Stimulated activated CD8-positive, alpha-beta memory T cell treated with anti-CD3 and anti-CD28 coated beads, Interleukin-15, amount 100 ng/mL, for 4 hours (primary cell): ENCODE measurements at places on chromosomes 7 and 10.

- no peak for DNase-seq
Measured at GRCh38 chr7:104855861-104856260, 158.1 kb upstream of the KMT2E start.

GRCh38 chr10:103280506-103280905, 3.6 kb downstream of the INA start:
- no peak for DNase-seq

- no peak for DNase-seq
Measured at GRCh38 chr10:69847458-69847857, 45.8 kb downstream of the COL13A1 start.

GRCh38 chr10:131658476-131659110, 242.2 kb upstream of the PPP2R2D start:
- DNase-seq: no peak

GRCh38 chr10:9357471-9357870, 1303.0 kb downstream of the GATA3 start:
- DNase-seq: no peak

- DNase-seq: no peak
Measured at GRCh38 chr10:72784551-72785351, 92.8 kb downstream of the MCU start.

DNA sequence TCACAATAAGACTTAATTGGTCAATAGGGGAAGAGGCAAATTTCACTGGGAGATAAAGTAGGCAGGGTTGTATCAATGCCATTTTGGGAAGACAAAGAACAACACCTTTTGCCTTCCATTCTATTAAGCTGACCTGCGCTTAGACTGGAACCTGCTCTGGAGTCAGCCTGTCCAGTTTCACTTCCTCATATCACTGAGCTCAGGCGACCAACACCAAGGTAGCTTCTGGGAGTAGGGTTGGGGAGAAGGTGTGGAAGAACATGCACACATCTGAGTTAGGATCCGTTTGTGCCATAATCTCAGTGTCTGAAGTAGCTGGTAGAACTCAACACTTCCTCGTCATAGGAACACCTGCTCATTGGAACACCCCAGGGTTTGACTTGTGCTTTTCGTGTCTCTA, 527.4 kb upstream of the IGFBP3 start:
- no peak for DNase-seq

- no peak for DNase-seq
Measured at GRCh38 chr10:60511477-60512229, 122.0 kb upstream of the ANK3 start.

DNA sequence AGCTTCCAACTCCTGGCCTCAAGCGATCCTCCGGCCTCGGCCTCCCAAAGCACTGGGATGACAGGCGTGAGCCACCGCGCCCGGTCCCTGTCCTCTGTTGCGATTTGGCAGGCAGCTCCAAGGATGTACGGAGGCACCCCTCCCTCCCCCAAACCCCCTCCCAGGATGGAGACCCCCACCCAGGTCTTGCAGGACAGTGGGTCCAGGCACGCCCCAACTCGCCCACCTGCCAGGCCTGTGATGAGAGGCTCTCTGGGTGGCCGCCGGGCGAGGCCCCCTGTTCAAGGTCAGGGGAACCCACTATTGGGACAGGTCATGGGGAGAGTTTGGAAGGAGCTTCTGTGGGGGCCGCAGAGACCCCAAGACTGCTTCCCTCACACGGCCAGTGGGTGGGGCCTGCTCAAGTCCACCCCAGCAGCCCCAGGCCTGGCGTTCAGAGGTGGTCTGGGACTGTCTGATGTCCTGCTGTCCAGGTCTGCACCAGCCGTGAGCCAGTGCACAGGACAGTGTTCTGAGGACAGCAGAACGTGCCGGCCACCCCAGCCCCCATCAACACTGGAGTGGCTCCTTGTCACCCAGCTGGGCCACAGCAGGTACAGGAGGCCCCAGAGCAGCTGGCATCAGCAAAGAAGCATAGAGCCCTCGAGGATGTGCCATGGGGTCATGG, 2.5 kb downstream of the ADAP1 start:
- DNase-seq: no peak

DNA sequence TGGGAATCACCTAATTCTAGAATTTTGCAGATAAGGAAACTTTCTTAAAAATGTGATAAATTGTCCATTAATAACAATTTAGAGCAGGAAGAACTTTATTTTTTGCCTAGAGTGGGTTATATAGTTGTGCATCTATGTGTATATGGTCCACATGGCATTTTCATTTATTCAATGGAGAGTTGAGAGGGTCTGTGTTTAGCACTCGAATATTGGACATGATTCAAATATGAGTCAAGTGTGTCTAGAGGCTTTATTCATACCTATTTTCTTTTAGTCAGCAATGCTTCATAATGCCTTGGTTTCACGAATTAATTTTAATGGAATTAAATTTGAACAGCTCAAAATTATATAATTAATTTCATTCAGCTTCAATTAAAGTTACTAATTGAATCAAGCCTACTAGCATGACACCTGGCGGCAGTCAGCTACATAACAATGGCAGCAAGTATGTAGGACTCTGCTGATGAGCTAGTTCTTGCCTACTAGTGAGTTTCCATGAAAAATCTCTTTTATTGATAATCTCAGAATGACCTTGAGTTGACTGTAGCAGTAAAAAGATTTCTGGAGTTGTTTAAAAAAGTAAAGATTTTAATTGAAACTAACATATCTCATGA, 17.7 kb downstream of the MDFIC start:
- DNase-seq: no peak

DNA sequence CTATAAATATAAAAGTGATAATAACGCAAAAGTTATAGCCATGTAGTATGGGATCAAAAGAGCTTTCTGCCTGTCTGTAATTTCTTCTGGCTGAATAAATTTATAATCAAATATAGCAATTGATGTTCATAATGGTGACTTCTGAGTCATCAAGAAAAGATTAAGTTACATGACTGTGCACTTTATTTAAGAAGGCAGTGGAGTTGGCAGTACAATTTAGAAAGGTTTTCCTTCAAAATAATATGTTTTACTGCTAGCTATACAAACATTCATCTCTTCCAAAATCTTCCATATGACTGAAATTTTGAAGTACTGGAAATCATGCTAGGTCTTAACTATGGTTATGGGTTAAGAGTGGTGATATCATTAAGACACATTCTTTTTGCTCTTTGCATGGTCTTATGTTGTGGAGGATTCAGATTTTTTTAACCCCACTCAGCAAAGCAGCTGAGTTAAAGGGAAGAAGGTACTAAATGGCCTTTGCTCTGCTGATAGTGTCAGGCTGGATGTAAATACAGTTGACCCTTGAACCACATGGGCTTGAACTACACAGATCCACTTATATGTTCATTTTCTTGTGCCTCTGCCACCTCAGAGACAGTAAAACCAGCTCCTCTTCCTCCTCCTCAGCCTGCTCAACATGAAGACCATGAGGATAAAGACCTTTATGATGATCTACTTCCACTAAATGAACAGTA, 323.6 kb downstream of the BBS9 start:
- DNase-seq: no peak

- DNase-seq: no peak
Measured at GRCh38 chr7:84106291-84106690, 88.3 kb downstream of the SEMA3A start.

- DNase-seq: no peak
Measured at GRCh38 chr7:24477398-24478136, 95.7 kb upstream of the PALS2 start.
